Posterior cingulate gyrus (tissue), 11 donors: ENCODE measurements at places on chromosomes 2 and 18.

GRCh38 chr2:20666304-20667150 lies at the start of gene GDF7:
Gene GDF7 (plus strand): TSS chr2:20667144. CDS start chr2:20667240, 96 bp downstream.
- no peak for DNase-seq

DNA sequence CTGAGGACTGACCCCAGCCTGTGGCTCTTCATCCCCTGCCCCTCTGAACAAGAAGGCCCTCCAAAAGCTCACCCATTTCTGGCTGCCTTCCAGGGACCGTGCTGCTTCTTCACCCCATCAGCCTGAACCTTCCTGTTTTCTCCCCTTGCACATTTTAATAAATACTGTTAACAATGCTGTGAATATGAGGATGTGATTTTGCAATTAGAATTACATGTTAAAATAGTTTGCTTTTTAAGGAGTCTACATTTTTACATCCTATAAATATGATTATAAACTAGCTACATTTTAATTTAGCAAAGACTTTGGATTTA lies 4.0 kb downstream of the SNTG2 start:
- no peak for DNase-seq

DNA sequence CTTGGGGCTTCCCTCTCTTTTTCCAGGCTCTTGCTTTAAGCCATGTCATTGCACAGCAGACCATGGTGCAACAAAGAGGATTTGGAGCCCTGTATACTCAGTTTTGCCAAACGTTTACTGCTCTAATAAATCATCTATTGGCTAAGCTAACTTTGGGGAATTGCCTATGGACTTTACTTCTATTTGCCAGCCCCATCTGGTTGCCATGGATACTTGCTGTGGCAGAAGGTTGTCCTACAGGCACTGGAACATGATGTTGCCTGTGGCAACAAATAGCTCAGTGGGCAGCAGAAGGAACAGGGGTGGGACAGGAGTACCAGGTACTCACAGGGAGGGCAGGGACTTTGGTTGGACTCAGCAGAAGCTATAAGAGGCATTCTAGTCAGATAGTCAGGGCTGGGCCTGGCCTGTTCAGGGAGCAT lies 129.7 kb downstream of the CCDC85A start:
- peak; percentile 21 for DNase-seq

GRCh38 chr2:128003463-128003862 lies 24.4 kb downstream of the SAP130 start:
- no peak for DNase-seq

GRCh38 chr2:236307641-236308040 lies 43.4 kb upstream of the ASB18 start:
- no peak for DNase-seq
